ENCODE measurements at places on chromosomes 1 and 21. TPM values are rescaled to one million over a fixed set of nuclear protein-coding genes. Genes with fewer than 3 reads are reported as not detected.

DNA sequence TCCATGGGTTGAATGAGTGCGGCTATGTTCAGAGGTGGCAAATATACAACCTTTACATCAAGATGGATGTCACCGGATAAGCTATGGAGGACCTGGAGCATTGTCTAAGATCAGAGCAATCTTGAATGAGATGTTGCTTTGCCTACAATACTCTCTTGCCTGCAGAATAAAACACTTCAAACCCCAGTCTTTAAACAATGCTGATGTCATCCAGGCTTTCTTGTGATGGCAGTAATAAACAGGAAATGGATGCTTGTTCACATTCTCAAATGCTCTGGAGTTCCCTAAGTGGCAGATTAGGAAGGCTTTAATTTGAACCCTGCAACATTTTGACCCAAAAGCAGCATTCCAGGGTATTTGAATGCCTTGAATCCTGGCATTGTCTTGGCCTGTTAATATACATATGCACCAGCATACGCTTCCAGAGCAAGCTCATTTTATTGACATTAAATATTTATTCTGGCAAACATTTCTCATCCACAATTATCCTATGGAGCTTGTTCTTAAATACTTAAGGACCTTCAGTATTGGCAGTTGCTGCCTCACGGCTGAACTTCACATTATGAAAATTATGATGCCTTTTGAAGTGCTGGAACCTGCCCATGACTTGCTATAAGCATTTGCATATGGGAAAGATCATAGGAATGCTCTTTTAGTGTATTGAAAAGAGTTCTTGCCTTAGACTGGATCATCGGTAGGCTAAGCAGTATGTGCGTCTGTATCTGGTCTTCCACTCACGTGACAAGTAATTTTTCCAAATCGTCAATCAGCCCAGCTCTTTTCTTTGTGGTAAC is 422.7 kb downstream of the SIPA1L2 start:
- no peak overlapping the region for H3K4me3 ChIP-seq
- H3K27ac ChIP-seq: no peak overlapping the region
- H3K36me3 ChIP-seq: no peaks in the 10 kb centered on the region
- no peak for DNase-seq

DNA sequence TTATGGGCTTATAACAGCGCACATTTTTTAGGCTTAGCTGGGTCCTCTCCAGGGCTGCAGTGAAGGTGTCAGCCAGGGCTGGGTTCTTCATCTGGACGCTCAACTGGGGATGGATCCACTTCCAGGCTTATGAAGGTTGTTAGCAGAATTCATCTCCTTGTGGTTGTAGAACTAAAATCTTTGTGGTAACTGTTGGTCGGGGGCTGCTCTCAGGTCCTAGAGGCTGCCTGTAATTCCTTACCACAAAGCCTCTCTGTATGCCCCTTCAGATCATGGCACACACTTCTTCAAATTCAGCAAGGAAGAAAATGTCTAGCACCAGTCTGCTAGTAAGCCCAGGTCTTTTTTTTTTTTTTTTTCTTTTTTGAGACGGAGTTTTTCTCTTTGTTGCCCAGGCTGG is 40.9 kb upstream of the EPS8L3 start:
- no peak for DNase-seq
- H3K27ac ChIP-seq: peak overlapping the region; percentile 94
- no peaks in the 10 kb centered on the region for H3K27me3 ChIP-seq
- no peaks in the 10 kb centered on the region for H3K36me3 ChIP-seq
- H3K4me1 ChIP-seq: peaks cover 54% of the 10 kb centered on the region
- H3K4me3 ChIP-seq: no peak overlapping the region

DNA sequence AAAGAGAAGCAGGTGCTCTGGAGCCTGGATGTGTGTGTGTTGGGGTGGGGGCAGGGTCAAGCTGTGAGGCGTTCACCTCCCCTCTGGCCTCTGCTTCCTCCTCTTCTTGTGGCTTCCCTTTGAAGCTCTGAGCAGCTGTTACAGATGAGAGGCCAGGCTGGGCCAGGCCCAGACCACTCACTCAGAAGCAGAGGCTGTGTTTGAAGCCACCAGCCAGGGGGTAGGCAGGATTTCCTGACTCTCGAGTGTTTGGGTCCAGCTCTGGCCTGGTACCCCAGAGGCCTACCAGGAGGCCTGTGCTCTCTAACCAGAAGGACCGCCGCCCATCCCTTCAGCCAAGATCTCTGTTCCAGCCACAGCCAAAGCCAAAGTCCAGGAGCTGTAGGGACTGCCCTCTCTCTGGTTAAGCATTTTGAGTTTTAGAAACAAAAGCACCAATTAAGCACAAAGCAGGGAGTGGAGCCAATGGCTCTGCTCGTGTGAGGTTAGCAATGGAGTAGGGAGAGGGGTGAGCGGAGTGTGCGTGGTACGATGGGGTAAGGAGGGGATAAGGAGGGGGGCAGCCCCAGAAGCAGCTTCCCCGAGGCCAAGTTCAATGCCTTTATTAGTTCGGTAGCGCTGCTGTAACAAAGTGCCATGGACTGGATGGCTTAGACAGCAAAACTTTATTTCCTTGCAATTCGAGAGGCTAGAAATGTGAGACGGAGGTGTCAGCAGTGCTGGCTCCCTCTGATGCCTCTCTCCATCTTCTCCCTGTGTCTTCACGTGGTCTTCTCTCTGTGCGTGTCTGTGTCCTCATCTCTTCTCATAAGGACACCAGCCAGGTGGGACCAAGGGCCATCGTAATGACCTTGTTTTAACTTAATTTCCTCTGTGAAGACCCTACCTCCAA is 20.5 kb downstream of the RCSD1 start:
- H3K27me3 ChIP-seq: no peaks in the 10 kb centered on the region
- peak overlapping the region; percentile 94 for H3K27ac ChIP-seq
- DNase-seq: no peak
- peaks cover 68% of the 10 kb centered on the region for H3K4me1 ChIP-seq

- no peak overlapping the region for H3K4me3 ChIP-seq
- H3K36me3 ChIP-seq: no peaks in the 10 kb centered on the region
Observed at GRCh38 chr1:20216574-20216973, 30.3 kb upstream of the PLA2G2C start.

RPTN gene
- not detected for total RNA-seq

RNU1-2 gene
- 3,182 TPM for total RNA-seq

Data from T-helper 17 cell (primary cell).